ENCODE measurements at places on chromosomes 1 and 21.
A peak's percentile ranks its signal among the peaks of the same experiment; 100 is the strongest.

- DNase-seq, result peak; percentile 90
These were observed 21.9 kb upstream of the PIK3CD start for GRCh38 chr1:9629445-9630201.

DNA sequence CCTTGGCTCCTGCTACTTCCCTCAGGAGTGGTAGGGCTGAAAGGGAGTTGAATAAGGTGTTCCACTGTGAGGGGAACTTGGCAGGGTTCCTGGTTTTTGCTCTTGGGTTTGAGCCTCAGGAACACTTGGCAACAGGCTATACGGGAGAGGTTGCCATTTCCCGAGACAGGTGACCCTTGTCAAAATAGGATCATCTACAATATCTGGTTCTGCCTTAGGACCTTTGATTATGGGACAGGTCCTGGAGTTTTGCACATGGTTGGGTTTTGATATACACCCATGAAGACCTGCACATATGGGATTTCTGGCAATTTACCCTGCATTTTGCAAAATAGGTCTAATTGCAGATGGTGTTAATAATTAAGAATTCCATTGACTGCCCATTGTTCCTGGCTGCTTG lies 31.1 kb downstream of the YY1AP1 start:
- DNase-seq, result no peak

- DNase-seq, result no peak
These were observed 96.9 kb downstream of the SMYD2 start for GRCh38 chr1:214377886-214378285.

- no peak for DNase-seq
These were observed 33.0 kb downstream of the TNNT2 start for GRCh38 chr1:201344206-201345080.

All from activated CD4-positive, alpha-beta memory T cell treated with anti-CD3 and anti-CD28 coated beads for 36 hours (primary cell).